Anterior cingulate cortex (tissue), 58 donors: ENCODE measurements at places on chromosomes 2 and 18.

GRCh38 chr18:24988253-24988840, 363.6 kb downstream of the ZNF521 start:
- no peak for DNase-seq

DNA sequence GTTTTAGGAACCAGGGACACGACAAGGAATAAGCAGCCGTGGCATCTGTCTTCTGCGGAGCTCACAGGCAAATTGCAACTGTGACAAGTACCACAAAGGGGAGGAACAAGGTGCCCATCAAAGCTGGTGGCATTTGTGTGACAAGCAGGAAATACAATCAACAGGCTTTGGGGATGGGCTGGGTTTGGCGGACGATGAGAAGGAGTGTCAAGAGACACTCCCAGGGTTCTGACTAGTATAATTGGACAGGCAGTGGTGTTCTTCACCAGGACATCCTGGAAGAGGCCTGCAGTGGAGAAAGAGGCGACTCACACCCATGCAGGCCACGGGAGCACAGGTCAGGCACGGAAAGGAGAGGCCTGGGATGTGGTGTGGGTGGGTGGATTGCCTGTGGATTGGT, 14.2 kb upstream of the SPATA3 start:
- DNase-seq = no peak

DNA sequence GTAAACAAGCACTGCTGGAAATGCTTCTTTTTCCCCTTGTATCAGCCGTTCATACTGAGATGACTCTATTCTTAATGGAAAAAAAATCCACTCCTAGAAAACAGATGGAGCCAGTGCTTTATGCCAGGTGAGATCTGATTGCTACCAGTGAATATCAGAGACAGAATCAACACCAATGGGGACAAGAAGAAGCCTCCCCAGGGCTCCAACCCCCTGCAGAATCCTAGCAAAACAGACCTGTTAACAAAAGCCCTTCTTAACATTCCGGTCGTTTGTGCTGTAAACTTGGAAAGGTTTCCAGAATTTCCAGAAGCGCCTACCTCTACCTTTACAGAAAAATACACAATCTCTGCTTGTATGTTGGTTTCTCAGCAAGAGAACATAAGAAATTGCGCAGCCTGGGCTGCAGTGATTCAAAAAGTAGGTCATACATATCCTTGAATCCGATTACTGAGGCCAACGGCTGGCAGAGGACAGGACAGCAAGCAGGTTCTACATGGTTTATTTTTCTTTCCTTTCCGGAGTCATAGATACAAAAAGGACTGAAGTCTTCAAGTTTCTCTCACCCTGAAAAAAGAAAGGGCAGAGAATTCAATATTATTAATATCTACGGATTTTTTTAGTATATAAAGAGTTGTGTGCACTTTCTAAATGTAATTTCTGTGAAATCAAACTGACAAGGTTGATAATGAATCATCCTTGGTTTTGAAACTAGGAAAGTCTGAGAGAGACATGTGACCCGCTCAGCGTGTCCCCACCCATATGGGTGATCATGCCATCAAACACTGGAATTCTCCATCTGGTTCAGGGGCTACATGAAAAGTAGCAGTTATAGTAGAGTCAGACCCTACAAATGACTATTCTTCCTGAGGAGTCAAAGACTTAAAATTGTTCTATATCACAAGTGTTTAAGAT, 266.7 kb upstream of the MGAT5 start:
- DNase-seq = no peak

- DNase-seq = no peak
Observed at GRCh38 chr2:72136331-72136730, 11.3 kb downstream of the CYP26B1 start.

GRCh38 chr18:68623342-68623741, 91.6 kb downstream of the TMX3 start:
- DNase-seq = no peak

DNA sequence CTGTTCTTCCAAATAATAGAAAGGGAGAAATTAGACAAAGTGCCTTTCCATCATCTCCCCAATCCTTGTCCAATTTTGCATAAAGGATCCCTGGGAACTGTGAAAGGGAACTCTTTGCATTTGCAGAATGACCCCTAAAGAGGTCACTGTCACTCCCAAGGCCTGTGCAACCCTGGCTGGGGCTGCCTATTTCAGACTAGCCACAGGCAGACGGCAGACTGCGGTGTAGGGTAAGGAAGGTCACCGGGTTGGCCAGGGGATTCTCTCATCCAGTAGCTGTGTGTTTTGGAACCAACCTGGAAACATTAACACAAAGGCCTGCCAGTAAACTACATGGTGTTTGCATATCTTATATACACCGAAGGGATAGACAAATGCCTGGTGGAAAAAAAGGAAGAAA, 818.7 kb downstream of the BCL11A start:
- DNase-seq = no peak

GRCh38 chr18:75111760-75112159, 97.2 kb downstream of the PTGR3 start:
- no peak for DNase-seq

DNA sequence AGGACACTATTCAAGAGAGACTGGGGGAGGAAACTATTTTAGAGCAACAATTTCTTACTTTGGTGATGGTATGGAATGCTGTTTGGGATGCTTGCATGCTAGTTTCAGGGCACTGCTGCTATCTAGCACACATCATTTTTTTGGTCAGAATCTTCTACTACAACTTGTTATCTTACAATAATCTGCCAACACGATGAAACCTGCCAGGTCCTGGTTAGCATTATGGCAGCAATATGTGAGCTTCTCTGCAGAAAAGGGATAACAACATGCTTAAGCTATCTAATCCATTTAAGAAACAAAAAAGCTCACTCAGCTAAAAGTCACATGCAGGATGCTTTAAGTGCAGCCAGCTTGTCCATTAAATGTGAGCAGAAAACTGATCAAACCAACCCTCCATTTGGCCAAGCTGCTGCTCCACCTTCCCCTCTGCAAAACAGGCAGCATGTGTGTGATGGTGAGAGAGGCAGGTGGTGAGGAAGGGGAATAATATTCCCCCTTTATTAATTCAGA, 30.1 kb downstream of the GAREM2 start:
- no peak for DNase-seq

- no peak for DNase-seq
Observed at GRCh38 chr18:22865354-22866116, 67.6 kb upstream of the RBBP8 start.

DNA sequence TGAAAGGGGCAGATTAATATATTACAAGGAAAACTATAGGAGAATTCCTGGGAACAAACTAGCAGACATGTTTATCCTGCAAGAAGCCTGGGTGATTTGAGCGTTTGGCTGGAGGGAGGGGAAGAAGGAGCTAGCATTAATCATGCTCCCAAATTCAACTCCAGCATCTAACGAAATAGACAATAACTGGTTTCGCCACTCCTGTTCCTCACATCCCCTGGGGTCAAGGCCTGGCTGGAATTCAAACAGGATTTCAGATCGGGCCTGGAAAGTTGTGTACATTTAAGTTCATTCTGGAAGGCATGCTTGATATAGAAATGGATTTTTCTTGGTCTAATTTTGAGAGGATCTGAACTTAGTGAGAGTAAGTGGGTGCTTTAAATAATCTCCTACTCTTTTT, 126.1 kb upstream of the CTAGE1 start:
- DNase-seq = no peak

DNA sequence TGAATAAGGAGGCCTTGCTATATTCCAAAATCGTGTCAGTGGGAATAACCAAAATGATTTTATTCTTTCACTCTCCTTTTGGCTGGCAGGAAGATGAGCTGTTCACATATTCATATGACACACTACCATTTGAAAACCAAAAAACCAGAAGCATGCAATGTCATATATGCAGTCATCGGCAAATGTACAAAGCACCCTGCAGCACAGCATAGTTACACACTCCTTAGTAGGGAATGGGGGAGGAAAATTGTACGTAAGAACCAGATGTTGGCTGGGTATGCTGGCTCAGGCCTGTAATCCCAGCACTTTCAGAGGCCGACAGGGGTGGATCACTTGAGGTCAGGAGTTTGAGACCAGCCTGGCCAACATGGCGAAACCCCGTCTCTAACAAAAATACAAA, 176.6 kb downstream of the GFPT1 start:
- DNase-seq = no peak

- no peak for DNase-seq
Observed at GRCh38 chr2:94956797-94957391, 68.6 kb upstream of the MAL start.

DNA sequence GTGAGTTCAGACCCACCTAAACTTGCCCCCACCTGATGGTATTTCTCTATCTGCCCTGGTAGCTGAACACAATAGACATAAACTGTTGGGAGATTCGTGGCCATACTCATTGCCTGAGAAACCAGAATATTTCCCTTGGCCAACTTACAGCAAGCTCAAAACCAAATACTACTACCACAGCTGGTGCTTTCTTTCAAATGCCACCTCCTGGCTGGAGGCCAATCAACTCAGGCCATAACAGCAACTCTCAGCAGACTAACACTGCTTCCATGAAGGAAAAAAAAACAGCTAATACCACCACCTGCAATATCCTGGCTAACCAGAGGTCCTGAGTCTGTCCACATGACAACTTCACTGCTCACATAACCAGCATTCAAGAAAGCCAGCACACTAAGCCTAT, 373.1 kb downstream of the CMPK2 start:
- no peak for DNase-seq

GRCh38 chr2:56167616-56168562, 15.9 kb upstream of the CCDC85A start:
- DNase-seq = no peak

DNA sequence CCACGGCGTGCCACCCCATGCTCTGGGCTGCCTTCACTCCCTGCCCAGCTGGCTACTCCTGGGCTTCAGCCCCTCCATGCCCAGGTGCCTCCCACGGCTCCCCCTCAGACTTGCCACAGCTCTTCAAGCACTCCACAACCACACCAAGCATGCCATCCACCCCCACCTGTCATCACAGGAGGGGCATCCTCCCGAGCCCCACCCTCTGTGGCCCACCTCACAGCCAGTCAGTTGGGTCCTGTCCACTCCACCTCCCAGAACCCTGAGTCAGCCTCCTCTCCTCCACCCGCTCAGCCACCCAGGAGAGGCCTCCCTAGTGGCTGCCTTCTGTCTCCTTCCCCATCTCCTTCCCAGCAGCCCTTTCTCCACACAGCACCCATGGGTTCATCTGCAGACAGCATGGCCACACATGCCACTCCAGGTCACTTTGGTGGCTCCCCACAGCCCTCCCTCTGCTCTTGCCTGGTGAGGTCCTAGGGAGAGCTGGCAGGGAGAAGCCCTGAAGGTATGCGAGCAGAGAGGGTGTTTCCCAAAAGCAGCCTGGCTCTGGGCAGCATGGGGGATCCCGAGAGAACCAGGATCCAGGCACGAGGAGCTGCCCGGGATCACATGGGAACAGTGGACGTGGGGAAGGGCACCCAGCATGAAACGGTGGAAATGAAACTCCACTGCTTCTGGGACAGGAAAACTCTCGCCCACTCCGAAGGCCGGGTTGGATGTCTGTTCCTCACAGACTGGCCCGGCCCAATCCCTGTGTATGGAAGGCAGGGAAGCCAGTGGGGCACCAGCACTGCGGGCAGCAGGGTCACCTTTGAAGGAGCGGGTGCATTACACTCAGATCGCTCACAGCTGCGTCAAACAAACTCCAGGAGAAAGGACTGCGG, 2.7 kb downstream of the LIMS2 start:
- no peak for DNase-seq

DNA sequence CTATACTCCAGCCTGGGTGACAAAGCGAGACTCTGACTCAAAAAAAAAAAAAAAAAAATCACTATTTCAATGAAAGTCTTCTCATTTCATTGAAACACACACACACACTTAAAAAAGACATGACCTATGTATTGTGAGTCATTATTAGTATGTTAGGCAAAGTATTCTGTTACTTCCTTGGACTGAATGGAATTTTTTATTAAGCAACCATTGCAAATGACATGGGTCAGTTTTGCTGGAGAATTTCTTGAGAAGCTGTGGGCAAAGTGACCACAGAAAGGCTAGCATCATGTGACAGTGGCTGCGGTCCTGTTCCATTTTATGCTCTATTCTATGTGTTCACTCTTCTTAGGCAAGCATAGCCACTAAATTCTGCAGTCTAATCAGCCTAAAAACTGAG, 695.7 kb downstream of the TDRD15 start:
- DNase-seq = no peak

GRCh38 chr2:86441882-86442641, 891 bp downstream of the KDM3A start:
- peak; percentile 50 for DNase-seq

GRCh38 chr2:240725671-240726070, 34.0 kb downstream of the AQP12A start:
- no peak for DNase-seq

DNA sequence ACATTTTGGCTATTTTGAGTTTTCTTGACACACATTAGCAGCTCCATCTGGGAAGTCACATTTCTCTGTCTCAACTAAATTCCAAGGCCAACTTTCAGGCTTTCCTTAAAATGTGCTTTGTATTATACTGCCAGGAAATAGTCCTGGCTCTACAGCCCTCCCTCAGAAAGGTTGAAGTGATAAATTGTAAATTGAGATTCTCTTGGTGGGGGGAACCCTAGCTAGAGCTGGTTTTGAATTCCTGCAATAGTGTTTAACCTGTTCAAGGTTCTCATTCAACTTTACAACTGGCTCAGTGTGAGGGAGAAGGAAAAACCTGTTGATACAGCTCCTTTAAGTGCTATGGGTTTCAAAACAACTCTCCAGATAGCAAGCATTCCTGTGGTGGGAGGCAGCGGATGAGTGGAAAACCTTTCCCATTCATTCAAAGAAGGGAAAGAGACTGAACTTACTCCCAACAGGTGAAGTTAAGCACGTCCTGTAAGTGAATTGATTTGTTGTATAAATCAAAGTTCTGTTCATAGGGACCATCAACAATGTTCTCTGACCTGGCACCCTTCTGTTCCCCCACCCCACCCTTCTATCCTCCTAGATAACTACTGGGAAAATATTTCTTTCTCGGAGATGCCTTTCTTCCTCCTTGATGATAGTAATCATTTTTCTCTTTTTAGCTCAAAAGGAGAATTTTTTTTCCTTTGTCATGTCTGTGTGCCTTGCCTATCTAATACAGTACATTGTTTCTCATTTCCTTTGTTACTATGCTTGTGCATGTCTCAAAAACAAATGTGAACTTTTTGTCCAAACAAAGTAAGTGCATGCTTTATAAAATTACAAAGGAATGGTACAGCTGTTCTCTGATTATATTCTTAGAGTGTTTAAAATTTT, 44.2 kb upstream of the SLC39A10 start:
- DNase-seq = no peak

- no peak for DNase-seq
Observed at GRCh38 chr2:127577973-127578372, 42.5 kb downstream of the MYO7B start.

- no peak for DNase-seq
Observed at GRCh38 chr2:197140045-197140444, 170.5 kb downstream of the ANKRD44 start.
